ENCODE measurements at places on chromosomes 12 and 14.

DNA sequence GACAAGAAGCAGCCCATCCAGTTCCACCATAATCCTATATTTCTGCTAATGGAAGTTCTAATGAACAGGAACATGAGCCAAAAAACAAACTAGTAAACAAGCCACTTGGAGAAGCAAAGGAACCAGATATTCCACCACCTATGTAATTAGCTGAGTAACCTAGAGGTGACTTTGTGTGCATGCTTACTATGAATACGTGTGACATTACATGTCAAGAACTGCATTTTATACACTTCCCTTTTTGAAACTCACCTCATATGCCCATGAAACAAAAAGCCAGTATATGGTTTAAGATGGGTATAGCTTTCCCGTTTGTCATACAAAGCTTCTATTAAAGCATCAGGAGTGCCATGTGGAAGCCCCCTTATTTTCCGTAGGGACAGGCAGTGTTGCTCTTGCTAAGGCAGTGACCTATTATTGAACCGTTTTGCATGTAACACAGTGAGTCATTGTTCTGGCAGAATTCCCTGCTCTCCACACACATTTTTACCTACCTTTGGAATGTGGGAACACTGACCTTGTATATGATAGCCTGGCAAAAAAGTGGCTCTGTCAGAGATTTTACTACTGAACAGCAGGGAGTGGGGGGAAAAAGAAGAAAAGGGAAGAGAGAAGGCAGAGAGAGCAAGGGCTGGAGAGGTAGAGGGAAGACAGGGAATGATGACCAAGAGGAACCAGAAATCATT is 34.8 kb upstream of the FRMD6 start:
- peaks cover 4% of the 10 kb centered on the region for H3K27me3 ChIP-seq
- DNase-seq, result no peak
- no peaks in the 10 kb centered on the region for H3K4me1 ChIP-seq
- H3K27ac ChIP-seq, result no peak overlapping the region
- H3K36me3 ChIP-seq, result no peaks in the 10 kb centered on the region

GRCh38 chr14:89123851-89124250 is 293.2 kb downstream of the FOXN3 start:
- no peaks in the 10 kb centered on the region for H3K36me3 ChIP-seq
- DNase-seq, result no peak
- no peaks in the 10 kb centered on the region for H3K4me1 ChIP-seq
- no peak overlapping the region for H3K27ac ChIP-seq
- H3K4me3 ChIP-seq, result no peak overlapping the region

DNA sequence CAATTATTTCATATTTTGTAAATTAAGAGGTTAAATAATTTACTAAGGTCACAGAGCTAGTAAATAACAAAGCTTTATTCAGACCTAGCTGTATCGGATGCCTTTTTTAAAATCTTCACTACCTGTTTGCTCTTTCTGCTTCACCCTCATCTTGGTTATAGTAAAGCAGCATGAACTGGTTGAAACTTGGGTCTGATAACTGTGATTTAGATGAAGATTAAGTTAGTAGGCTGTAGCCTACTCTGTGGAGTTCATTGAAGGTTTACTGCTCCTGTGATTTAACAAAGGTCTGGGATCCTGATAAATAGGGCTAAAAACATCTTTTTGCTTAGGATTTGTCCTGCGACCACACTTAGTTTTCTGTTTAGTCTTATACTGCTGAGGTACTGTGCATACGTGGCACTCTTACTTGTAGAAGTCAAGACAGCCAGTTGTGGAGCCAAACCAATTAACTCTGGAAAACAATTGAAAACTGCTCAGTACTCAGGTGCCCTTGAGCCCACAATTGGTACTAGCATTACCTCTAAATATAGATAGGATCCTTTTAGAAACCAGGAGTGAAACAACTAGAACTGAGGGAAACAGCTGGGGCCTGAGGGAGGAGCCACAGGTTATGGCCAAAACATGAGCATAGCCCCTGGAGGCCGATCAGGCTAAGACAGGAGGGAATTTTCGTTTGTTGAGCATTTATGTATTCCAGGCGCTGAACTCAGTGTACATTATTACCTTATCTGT is 2.3 kb downstream of the SPATS2 start:
- H3K4me1 ChIP-seq, result peaks cover 40% of the 10 kb centered on the region
- DNase-seq, result peak; percentile 49
- peak overlapping the region; percentile 56 for H3K27ac ChIP-seq
- H3K27me3 ChIP-seq, result peaks cover 6% of the 10 kb centered on the region

DNA sequence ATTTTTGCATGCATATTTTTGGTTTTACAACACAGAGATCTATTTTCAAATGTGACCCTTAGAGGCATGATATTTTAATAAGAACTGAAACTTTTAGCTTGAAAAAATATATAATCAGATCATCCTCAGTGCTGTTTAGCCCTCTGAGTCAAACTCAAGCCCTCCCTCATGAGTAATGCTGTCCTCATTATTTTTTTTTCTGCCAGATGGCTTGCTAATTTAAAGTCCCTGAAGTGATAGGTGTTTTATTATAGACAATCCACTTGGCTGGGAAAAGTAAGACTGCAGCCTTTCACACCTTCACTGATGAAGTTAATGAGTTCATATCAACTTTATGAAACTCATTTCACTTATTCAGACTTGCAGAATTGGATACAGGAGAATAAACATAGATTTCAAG is 227.7 kb downstream of the SLC16A7 start:
- no peak for DNase-seq
- no peaks in the 10 kb centered on the region for H3K4me1 ChIP-seq
- H3K27ac ChIP-seq, result no peak overlapping the region
- H3K27me3 ChIP-seq, result no peaks in the 10 kb centered on the region

Data from activated naive CD4-positive, alpha-beta T cell treated with anti-CD3 and anti-CD28 coated beads, Interleukin-2, amount 10 ng/mL, durations not matched to agents 7 days and 5 days (primary cell).